ENCODE measurements at places on chromosomes 6 and 20.

DNA sequence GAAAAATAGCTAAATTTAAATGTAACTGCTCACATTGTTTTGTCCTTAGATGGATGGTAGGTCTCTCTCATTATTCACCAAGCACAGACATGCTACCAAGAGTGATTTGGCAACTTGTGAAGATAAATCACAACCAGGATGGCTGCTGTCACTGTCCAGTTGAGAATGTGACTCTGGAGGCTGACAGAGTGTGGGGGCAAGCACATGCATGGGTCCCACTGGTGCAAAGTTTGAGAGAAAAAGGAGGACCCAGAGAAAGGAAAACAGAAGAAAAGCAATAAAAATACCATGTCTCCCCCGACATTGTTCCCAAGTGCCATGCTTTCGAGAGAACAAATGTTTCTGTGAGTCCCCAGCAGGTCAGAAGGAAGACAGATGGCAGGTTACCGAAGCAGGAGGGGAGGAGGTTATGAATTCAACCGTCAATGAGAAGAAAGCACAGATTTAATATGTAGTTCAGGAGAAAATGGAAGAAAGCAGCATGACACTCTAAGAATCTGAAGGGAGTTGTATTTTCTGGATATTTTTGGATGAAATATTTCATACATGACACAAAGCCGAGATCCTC, 73.0 kb upstream of the TSHZ2 start:
- no peak for DNase-seq

GRCh38 chr20:50221501-50222308, 31.1 kb downstream of the CEBPB start:
- DNase-seq, result no peak

- DNase-seq, result no peak
These were observed 665.1 kb downstream of the RNF144B start for GRCh38 chr6:19052219-19052618.

DNA sequence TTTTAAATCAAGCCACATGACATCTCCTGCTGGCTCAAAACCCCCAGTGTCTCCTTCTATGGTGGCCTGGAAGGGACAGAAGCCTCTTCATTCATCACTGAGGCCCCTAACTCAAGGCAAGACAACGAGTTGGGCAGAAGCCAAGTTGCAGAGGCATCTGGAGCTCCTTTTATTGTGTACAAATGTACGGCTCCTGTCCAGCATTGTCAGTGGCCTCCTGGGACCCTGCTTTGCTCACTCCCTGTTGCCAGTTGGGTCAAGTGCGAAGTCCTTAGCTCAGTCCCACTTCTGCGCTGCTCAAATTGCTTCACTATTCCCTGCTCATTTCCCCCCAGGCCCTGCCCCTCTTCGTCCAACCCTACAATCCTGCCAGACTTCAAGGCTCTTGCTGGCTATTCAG, 181.2 kb upstream of the PMEPA1 start:
- no peak for DNase-seq

- DNase-seq, result no peak
These were observed 8.0 kb downstream of the PLCG1 start for GRCh38 chr20:41145317-41145716.

DNA sequence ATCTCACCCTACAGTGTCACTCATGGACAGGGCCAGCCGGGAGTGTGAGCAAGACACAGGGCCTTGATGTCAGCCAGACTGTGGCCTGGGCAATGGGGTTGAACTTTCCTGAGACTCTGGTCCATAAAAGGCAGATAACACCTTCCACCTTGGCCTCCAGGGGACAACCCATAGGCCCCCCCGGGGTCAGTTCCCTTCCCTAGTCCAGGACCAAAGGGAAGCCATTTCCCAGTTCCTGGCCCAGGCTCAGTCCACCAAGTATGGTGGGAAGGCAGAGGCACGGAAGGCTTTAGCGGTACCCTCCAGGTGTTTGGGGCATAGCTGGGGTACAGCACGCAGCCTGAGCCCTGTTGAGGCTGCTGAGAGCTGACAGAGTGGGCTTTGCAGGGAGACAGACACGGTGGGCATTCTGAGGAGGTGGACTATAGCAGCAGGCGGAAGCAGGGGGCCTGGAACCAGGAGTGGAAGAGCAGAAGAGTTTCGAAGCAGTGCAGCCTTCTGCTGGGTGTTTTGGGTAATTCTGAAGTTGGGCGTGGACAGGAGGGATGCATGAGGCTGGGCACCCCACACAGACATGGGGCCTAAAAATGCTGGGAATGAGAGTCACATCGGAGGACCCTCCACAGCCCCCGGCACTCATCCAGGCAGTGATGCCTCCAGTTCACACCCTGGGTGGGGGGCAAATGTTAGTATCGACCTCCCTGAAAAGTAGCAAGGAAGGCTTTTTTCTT, 43.9 kb upstream of the CD93 start:
- DNase-seq, result no peak

- DNase-seq, result no peak
These were observed 4.4 kb upstream of the PTPRT start for GRCh38 chr20:43194137-43194536.

DNA sequence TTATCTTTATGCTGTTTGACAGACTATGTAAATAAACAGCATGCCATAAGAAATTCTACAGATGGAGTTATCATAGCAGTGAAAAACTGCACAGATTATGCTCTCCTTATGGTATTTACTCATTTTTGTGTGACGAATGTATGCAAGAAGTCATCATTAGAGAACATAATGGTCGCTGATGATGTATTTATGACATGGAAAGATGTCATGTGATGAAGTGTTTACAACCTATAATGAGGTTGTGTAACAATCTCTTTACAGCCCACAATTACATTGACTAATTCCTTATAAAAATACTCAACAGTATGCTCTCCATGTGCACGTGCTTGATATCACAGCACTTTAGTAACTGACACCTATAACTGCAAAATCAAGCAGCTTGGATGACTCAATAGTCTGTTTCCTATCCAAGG, 192.4 kb downstream of the BMP2 start:
- DNase-seq, result no peak

DNA sequence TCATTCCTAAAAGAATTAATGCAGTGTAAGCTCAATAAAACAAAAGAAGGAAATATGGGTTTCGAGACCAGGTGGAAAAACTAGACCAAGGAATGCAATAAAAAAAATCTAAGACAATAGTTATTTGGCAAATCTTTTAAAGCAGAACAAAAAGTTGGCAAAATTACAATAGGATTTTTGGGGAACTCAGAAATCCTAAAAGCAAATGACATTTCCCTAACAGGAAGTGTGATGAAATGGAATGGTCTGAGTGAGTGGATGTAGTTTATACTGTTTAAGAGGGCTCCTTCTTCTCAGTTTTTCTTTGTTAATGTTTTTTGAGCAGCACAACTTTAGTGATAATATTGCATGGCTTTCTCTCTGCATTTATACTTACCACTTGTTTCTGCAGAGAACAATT, 190.0 kb downstream of the PLCB4 start:
- DNase-seq, result no peak

DNA sequence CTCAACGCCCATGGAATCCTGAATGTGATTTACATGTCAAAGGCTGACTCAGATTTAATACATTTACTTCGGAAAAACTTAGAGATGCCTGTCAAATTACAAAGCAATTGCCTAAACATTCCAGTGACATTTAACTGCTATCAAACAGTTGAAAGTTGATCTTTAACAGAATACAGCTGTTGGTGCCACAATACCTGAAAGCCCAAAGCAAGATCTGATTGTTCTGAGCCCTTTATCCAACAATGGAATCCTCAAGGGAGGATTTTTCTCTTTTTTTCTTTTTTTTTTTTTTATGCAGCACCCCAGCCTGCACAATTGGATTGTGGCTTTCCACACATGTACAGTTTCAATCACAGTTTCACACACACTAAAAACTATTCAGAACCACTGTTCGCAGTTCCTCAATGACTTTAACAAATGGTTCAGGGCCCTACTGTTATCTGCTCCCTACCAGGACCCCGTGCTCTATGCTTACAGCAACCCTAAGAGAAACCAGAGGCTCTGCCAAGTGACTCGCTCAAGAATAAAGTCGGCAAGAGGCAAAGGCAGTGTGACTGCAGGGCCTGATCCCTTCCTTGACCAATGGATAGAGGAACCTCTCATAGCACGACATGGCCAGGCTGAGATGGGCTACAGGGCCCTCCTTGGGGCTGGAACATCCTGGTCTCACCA, 33.3 kb downstream of the EPB41L2 start:
- no peak for DNase-seq

DNA sequence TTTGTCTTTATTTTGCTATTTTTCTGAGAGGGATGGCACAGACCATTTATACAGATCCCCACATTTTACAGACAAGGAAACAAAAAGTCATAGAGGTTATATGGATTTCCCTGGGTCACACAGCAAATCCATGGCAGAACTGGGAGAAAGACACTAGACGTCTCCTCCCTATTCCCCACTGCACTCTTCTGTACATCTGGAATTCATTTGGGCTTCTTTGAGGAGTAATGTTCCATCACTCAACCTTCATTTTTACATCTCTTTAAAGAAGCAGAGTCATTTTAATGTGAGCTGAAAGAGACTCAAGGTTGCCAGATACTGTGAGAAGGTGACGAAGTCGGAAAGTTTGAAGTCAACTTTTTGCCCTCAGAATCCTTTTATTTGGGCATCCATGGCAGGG, 207.3 kb downstream of the OTOR start:
- DNase-seq, result no peak

DNA sequence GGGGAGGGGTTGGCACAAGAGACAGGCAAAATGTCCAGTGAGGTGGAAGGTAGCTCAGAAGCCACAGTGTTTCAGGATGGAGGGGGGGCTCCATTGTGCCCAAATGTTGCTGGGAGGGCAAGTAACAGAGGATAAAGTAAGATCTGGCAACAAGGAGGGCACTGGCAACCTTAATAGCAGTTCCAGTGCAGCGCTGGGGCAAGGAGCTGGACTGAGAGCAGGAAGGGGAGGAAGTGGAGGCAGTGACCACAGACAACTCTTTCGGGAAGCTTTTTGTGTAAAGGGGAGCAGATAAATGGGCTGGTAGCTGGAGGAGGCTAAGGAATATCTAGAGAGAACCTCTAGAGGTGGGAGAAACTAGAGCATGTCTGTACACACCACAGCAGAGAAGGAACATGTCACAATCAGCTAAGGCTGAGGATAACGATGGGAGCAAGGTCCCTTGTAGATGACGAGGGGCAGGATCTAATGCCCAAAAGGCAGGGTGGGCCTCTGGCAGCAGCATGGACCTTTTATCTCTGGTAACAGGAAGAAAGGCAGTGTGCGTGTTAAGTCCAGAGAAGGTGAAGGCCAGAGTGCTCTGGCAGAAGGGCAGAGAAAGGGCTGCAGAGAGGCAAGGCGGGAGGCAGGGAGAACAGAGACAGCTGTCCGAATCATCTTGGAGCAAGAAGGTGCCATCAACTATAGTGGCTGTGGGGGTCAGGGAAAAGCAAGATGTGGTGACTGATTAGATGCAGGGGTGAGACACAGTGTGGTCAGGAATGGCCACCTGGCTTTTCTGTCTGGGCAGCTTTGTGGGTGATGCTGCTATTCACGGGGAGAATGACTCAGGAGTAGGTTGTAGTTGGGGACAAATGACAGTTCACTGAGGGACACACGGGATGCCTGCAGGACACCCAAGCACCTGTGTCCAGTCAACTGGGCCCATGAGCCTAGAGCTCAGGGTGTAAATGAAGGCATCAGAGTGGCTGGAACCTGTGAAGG, 17.4 kb downstream of the TMEM242 start:
- no peak for DNase-seq

- no peak for DNase-seq
These were observed 135.0 kb downstream of the FOXA2 start for GRCh38 chr20:22449188-22449973.

GRCh38 chr6:147891671-147892070, 383.2 kb downstream of the SAMD5 start:
- DNase-seq, result no peak

GRCh38 chr6:130394246-130394645, 28.4 kb downstream of the TMEM200A start:
- no peak for DNase-seq

GRCh38 chr6:44514085-44514484, 126.6 kb downstream of the CDC5L start:
- no peak for DNase-seq

DNA sequence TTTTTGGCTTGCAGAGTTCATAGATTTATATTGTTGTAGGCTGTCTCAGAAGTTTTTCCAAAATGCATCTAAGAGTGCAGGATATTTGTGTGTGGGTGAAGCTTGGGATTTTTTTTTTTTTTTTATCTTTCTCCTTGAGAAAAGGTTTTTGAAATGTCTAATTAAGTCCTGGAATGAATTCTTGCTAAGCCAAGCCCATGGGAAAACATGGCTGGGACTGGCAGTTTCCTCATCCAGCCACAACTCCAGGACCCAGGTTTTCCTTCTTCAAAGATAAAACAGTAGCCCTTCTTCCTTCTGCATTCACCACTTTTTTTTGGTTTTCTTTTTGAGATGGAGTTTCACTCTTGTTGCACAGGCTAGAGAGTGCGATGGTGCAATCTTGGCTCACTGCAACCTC, 242.5 kb upstream of the JAG1 start:
- DNase-seq, result no peak

DNA sequence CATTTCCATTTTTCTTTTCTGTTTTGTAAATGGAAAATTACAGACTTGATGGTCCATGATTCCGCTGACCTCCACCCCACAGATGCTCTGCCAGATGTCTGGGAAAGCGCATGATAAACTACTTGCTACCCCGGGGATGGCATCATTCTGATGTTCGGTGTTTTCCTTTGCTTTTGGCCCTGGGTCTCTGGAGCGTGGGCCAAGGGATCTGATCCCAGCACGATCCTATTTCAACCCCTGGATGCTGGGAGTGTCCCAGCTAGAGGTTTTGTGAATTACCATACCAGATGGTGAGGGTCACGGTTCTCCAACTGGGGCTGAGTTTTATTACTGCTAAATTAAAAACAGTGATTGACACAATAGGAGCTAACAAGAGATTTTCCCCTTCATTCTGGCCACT, 25.2 kb upstream of the MYLIP start:
- DNase-seq, result peak; percentile 90

DNA sequence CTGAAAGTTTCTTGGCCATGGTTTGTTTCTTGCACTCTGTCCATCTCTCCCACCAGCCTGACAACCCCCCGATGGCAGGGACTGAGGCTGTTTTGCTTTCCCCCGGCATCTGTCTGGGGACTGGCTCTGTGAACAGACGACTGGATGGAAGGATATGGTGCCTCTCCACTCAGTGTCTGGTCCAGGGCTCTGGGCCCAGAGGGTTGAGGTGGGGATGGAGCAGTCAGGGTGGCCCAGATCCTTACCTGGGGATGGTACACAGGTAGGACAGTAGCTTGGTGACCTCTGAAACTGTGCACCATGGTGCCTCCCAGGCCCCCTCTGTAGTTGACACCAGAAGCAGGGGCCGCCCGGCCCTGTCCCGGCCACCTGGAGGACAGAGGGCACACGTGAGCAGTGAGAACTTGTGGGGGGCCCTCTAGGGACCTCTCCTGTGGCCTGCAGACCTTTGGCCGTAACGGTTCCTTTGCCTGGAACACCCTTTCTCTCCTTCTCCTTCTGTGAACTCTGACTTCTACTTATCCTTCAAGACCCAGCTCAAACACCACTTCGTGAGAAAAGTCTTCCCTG, 29.5 kb downstream of the KIAA1755 start:
- no peak for DNase-seq

GRCh38 chr6:69422020-69422419, 374.8 kb downstream of the LMBRD1 start:
- no peak for DNase-seq

- DNase-seq, result no peak
These were observed 27.9 kb upstream of the TBC1D7 start for GRCh38 chr6:13355999-13356785.
